Activated T-cell treated with anti-CD3 and anti-CD28 coated beads for 4 hours (primary cell): ENCODE measurements at places on chromosomes 3 and 15.

DNA sequence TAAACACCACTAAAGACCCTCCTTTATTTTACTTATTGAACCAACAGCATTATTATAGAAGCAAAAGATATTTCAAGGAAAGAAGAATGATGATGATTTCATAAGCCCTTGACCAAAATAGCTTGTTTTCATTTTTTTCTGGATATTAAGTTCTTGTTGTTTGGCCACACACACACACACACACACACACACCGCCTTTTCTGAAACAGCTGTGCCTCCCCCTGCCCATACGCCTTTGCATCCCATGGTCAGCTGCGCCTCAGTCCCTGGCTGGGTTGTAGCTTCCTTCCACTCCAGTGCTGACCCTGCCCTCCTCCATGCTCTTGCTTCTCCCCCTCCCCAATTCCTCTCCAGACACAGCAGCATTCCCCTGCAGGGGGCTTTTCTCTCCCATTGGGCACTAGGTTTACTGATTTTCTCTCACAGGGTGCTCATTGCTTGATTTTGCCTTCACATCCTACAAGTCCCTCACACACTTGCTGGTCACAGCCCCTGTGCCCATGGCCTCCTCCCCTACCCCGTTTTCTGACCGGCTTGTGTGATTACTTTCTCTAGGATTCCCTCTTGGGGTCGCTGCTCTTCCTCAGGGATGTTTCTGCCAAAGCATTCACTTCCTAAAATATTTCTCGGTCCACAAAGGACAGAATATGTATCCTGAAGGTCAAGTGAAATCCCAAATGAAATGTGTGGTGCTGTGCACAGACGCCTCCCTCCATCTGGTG is 18.4 kb downstream of the MESP1 start:
- no peak for DNase-seq

- no peak for DNase-seq
Observed at GRCh38 chr3:86379280-86379679, 611.7 kb downstream of the VGLL3 start.

DNA sequence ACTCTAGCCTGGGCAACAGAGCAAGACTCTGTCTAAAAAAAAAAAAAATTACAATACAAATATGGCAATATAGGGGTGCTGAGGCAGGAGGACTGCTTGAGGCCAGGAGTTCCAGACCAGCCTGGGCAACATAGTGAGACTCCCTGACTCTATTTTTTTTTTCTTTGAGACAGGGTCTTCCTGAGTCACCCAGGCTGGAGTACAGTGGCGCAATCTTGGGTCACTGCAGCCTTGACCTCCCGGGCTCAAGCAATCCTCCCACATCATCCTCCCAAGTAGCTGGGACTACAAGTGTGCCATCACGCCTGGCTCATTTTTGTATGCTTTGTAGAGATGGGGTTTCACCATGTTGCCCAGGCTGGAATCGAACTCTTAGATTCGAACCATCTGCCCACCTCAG is 17.3 kb upstream of the RAB11A start:
- DNase-seq, result no peak

DNA sequence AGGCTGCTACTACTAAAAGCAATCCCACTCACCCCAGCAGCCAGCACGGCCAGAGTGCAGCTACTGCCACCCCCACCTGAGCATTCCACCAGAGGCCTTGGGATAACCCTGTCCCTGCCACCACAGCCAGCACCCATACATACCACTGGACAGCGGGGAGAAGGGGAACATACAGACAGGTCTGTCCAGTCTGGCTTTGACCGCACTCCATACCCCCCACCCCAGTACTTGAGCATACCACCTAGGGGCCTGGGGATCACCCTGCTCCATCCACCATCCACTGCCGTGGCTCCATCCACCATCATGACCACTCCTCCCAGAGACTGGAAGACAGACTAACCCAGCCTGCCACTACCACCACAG is 210.1 kb downstream of the ATP8B4 start:
- DNase-seq, result no peak

DNA sequence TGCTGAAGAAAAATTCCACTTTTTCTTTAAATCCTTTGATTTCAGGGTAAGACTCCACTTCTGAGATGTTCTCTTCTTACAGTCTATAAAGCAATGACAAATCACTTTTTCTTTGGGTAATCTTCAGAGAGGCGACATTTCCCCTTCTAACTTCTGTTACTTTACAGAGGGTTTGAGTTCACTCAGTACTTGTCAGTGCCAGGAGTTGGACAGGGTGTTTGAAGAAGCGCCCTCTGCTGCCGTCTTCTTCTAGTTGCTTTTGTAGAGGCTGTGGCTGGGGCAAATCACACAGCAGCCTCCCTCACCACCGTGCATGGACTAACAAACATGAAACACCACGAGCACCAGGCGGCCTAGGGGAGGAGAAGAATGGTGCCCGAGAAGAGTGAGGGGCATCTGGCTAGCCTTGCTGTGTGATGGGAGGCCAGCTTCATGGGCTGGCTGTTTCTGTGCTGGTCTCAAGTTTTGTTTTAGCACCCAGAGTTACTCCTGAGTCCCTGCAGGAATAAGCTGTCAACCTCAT is at the start of gene CD80:
Gene CD80 (minus strand): TSS at position 174 of the 523 bp plus-strand sequence. CDS start 1,886 bp downstream, outside the sequence.
- peak; percentile 33 for DNase-seq

DNA sequence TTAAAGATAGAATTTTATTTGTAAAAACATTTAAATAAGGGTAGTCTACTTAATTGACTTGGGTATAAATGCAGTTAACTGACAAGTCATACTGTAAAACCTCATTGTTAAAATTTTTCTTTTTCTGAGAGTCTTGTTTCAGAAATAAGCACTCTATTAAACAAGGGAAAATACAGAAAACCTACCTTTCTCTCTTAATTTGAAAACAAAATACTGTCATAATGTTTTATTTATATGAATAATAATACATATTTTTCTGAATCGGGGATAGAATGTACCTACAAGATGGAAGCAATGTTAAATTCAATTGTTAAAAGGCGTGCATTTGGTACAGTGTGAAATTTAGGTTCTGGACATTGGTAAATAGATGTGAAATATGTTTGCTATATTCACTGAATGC is 17.8 kb downstream of the ZIC1 start:
- no peak for DNase-seq

DNA sequence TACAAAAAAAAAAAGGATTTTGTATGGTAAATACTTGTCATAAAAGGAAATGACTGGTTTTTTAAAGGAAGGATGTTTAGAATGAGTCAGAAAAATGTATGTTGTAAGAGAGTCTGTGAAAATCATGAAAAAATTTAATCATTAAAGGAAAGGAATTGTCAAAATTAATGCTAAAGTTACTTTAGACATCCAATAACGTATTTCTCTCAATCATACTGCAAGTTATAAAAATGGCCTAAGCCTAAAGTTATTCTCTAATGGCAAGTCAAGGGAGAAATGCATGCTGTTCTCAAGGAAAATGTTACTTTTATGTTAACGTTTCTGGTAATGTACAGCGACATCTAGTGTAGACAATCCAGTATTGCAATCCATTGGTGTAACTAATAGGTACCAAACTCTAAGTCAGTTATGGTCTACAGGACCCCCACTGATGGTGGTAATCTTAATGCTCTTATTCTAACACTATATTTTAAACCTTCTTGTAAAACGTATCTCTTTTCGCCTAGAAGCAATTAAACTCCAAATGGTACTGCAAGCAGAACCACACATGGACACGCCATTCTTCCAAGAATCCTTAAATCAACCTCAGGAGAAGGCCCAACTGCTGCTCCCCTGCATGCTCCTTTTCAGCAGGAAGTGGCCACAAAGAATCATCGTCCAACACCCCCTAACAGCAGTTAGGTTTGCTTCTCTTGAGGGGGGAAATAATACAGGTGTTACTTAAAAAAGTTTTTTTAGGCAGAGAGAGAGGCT is 35.2 kb downstream of the NCEH1 start:
- no peak for DNase-seq

DNA sequence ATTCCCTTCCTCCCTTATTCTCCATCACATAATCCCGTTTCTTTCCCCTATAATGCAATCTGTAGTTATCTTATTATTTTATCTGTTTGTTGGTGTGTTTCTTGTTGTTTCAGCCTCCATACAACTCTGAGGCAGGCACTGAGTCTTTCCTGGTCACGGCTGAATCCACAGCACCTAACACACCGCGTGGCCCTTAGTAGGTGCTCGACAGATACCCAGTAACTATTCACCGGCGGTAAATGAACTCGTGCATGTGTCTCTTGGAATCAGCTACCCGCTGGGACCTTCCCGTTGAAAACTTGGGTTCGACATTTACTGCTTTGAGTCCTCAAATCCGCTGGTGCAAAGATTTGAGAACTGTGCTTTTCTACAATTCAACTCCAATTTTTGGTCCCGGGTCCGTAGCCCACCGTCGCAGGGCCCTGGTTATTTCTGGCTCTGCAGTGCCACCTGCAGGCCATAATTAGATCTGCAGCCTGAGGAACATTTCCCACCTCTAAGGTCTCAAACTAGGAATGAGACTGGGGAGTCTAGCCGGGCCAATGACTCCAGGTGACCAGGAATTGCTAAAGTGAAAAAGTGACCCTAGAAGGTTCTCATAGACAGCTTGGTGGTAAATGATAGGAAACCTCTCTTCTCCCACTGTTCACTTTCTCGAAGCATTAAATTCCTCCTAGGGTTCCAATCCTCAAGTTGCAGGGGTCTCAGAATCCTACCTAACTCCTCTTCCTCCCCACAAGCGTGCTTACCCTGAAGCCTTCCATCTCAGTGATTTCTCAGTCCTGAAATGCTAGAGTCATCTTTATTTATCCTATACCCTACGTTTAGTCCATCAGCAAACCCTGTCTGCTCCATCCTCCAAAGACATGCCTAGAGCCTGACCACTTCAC is 40.0 kb upstream of the TRH start:
- DNase-seq, result no peak

DNA sequence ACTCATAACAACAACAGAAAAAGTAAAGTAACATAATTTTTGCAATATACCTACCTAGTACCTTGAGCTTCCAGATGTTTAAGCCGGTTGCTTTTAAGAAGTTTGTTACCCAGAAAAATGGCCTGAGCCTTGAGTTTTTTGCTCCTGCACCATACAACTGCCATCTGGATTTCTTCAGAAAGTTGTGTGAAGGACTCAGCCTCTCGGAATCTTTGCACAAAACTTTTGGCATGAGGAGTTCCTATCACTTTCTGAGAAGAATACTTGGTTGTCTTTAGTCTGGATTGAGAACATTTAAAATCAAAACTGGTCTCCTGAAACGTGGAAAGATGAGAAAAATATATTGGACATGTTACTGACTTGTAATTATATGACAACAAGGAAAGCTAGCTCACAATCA is 17.3 kb downstream of the GTPBP8 start:
- no peak for DNase-seq

GRCh38 chr3:123728014-123728413 is 143.2 kb upstream of the HACD2 start:
- DNase-seq, result no peak

DNA sequence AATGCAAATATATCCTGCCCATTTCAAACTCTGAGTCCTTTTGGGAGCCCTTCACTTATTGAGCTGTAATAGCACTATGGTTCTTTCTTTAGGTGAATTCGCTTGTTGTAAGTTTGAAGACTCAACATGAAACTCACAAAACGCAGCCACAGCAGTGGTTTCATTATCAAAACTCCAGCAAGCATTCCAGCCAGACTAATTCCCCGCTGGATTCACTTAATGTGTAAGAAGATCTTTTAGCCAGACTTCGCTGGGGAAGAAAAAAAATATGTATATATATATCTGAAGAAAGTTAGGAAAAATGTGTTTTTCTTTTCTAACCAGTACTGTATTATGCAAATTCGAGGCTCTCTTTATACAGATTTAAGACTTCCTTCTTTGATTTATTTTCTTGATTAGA is 241.1 kb downstream of the WNT5A start:
- DNase-seq, result no peak

DNA sequence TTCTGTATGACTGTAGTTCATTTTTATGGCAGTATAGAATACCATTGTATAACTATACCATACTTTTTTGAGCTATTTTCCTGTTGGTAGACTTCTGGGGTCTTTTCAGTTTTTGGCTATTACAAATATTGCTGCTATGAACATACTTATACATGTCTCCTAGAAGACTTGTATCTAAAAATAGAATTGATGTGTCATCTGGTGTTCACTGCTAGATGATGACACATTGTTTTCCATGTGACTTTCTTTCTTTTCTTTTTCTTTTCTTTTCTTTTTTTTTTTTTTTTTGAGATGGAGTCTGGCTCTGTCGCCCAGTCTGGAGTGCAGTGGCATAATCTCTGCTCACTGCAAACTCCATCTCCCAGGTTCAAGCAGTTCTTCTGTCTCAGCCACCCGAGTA is 69.8 kb downstream of the SH3GL3 start:
- no peak for DNase-seq

DNA sequence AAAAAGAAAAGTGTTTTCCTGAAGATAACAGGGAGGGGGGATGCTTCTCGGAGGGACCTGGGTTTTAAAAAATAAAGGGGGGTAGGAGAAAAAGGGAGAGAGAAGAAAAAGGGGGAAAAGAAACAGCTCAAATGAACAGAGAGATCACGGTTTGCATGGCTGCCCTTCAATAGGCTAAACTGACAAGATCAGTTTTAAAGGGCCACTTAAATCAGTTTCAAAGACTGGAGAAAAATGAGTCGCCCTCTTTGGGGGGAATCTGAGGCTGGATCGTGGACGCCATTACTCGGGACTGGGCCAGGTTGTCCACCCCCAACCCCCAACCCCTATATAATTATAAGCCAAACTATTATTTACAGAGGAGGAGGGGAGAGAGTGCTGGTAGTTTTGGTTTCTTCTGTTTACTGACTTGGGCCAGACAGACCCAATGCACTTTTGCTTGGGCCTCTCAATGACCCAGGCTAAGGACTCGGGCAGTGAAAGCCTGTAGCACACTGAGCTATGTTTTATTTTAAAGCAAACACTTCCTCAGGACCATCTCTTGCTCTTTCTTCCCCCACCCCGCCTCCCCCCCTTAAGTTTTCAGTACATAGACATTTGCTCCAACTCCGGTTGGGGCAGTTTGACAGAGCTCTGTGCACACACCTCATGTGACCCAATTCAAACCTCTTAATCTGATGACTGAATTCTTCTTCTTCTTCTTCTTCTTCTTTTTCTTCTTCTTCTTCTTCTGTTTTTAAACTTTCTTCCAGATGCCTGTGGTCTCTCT is 6.3 kb downstream of the NR2F2 start:
- no peak for DNase-seq

DNA sequence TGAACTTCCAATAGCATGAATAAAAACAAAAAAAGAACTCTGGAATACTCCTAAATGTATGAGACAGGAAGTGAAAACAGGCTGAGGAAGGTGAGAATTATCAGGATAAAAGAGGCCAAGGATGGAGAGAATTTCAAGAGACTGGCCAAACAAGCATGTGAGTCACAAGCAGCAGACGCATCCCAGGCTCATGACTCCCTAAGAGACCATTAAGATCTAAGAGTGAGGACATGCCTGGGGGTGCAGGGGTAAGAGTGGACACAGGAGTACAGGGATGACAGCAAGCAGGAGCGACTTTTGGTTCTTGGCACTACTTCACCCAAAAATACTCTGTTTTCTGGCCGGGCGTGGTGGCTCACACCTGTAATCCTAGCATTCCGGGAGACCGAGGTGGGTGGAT is 7.1 kb downstream of the SCAMP2 start:
- DNase-seq, result no peak

- DNase-seq, result peak; percentile 14
Observed at GRCh38 chr3:101069901-101070798, 76.9 kb upstream of the ABI3BP start.
